ENCODE measurements at places on chromosomes 7 and 10.
A peak's percentile ranks its signal among the peaks of the same experiment; 100 is the strongest.

DNA sequence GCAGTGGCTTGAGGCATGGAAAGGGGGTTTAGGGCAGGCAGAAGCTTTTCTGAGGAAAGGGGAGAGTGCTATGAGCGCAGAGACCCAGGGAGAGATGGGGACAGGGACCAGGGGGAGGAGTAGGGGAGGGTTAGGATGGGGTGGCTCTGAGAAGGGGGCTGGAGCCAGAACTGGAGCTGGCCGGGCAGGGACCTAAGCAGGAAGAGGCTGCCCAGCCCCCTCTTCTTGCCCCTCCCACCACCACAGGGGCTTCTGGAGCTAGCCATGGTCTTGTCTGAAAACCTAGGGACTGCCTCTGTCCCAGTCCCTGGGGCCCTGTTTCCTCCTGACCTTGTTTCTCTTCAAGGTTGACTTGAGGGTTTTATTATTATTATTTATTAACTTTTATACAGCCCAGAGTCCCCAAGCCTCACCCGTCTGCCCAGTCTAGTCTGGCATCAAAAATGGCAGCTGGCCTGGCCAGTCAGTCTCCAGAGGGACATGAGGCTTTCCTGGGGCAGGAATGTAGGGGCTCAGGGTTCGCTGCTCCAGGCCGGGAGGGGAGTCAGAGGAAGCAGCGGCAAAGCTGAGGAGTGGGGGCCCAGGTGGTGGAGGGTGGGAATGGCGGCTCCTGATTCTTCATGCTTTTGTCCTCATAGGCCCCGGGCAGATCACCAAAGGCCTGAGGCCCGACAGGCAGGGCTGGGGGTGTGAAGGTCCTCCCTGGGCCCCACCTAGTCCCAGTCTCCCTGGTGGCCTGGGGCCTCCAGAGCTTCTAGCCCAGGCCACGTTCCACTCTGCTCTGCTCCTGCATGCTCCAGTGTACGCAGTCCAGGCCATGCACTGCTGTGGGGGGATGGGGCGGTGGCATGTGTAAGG lies 5.7 kb downstream of the TRIM8 start:
- no peak for DNase-seq

DNA sequence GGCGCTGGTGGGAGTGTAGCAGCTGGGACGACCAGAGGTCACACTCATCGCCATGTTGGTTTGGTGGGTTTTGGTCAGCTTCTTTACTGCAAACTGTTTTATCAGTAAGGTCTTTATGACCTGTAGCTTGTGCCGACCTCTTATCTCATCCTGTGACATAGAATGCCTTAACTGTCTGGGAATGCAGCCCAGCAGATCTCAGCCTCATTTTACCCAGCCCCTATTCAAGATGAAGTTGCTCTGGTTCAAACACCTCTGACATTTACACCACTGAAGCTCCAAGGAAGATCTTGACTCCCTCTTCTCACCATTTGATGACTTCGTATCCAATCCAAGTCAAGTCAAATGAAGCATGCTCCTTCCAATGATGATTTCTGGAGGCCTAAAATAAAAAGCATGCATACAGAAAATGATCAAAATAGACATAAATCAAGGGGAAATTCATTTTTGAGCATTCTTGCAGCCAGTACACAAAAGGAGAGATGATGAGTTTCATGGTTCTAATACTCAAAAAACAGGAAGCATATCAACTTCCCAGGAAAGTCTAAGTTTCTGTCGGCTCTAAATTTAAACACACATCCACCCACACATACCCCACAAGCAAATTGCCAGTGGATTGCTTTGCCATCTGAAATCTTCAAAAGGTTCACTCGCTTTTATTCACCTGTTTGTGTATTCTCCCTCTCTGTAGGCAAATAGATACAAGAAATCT lies 2.4 kb upstream of the PSMG3 start:
- no peak for DNase-seq

GRCh38 chr7:44617225-44617890 lies 10.9 kb downstream of the OGDH start:
- DNase-seq, result no peak

DNA sequence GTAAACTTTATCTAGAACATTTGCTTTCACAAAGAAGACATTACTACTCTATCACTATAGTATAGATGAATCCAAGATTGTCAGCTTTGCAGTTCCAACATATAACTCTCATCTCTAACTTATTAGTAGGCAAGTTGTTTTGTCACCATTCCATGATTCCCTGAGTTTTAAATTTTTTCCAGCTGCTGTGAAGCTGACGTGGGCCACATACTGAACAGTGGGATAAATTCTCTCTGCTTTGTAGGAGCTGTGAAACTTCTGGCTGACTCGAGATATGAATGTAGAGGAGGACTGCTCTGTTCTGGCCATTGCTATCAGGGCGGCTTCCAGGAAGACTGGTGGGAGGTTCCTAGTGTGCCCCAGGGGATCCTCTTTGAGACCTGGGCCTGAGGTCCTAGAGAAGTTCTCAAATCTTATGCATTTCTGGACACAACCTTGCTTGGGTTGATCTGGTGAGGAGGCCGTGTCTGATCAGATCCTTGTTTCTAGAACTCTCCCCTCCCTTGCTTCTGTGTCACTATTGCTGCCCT lies 58.0 kb downstream of the LSMEM1 start:
- no peak for DNase-seq

- no peak for DNase-seq
These were observed 91.6 kb downstream of the HECW1 start for GRCh38 chr7:43204081-43204480.

DNA sequence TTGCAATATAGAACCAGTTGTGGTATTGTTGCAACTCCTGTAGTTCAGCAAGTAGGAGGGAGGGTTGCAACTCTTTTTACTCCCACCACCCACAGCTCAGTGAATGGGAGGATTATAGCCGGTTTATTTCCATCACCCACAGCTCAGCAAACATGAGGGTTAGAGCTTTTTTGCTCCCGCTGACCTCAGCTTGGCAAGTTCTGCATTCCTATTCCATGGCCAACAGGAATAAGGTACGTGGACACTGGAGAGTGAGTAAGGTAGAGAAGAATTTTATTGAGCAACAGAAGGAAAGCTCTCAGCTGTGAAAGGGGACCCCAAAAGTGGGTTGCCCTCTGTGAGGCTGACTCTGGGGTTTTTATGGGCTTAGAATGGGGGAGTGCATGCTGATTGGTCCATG lies 167.1 kb upstream of the SMIM30 start:
- DNase-seq, result no peak

GRCh38 chr10:104255311-104255981 lies 754 bp downstream of the GSTO1 start:
- DNase-seq, result peak; percentile 17

- peak; percentile 92 for DNase-seq
These were observed 110.6 kb upstream of the EFCAB10 start for GRCh38 chr7:105691680-105692564.

DNA sequence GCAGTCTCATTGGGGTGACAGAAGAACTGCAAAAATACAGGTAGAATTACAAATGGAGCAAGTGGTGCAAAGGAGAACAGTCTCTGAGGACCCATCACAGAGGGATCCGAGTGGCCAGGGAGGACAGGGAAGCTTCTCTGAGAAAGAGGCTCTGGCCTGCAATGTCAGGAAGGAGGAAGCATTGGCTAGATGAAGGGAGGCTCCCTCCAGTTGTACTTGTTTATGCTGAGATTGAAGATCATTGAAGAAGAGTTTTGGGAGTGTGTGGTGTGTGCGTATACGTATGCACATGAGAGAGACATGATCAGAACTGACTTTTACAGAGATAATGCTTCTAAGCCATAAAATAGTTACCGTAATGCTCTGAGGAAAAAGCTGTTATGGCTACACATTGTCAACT lies 274.7 kb upstream of the FZD8 start:
- no peak for DNase-seq

GRCh38 chr10:104041891-104042535 lies 43.7 kb downstream of the COL17A1 start:
- DNase-seq, result no peak

DNA sequence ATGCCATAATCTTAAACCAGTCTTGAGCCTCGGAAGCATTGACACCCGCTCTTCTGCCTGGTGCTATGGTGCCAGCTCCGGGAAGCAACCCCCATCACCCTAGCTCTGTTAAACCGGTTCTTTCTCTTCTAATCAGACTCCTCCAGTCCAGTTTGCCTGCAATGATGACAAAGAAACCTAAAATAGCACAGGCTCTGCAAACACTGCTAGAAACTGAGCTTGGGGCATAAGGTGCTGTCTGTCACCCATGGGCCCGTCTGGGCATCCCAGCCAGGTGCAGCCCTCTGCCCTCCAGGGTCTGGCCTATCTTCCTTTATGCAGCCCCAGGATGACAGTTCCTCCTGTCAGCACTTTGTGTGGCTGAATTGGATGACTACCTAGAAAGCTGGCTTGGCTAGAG lies 14.2 kb upstream of the CAMK2G start:
- peak; percentile 81 for DNase-seq

GRCh38 chr10:51881213-51881612 lies 181.8 kb upstream of the CSTF2T start:
- no peak for DNase-seq

- no peak for DNase-seq
These were observed 364.7 kb downstream of the SORCS1 start for GRCh38 chr10:106799776-106800175.

DNA sequence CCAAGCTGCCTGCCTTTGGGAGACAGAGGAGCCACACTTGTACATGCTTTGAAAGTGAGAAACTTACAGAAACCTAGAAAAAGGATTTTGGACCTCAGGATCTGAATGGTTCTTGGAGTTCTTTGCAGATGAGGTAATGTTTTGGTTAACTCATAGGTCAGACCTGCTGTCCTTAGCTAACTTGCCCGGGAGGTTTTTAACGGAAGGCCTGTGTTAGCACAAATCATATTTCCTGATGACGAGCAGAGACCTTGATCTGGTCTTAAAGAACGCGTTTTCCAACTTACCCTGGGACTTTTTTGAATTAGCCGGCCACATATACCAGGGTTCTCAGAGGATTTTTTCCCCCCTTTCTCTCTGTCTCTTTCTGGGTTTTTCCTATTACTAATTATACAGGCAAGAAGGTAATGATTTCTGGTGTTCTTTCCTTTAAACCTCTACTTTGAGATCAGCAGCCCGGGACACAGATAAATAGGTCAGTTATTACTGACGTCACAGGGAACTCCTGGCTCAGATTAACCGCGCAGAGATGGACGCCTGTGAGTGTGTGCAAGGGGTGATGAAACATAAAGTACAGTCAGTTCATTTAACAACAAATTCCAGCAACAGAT lies 101.7 kb upstream of the KLF6 start:
- DNase-seq, result no peak

GRCh38 chr7:106071999-106072714 lies 40.0 kb downstream of the SYPL1 start:
- DNase-seq, result no peak

- DNase-seq, result peak; percentile 15
These were observed 124.7 kb downstream of the WDR37 start for GRCh38 chr10:1180836-1181235.

GRCh38 chr10:108051218-108051617 lies 886.7 kb upstream of the SORCS1 start:
- DNase-seq, result no peak

- DNase-seq, result no peak
These were observed 1.8 kb upstream of the PAOX start for GRCh38 chr10:133377025-133377817.

DNA sequence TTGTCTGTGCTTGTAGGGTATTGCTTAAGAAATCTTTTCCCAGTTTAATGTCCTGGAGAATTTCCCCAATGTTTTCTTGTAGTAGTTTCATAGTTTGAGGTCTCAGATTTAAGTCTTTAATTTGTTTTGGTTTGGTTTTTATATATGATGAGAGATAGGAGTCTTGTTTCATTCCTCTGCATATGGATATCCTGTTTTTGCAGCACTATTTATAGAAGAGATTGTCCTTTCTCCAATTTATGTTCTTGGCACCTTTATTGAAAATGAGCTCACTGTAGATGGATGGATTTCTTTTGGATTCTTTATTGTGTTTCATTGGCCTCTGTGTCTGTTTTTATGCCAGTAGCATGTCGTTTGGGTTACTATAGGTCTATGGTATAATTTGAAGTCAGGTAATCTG lies 20.2 kb downstream of the ADIRF start:
- DNase-seq, result no peak

GRCh38 chr10:126108693-126109092 lies 212.3 kb downstream of the FANK1 start:
- DNase-seq, result no peak

GRCh38 chr7:135121868-135122267 lies 26.0 kb upstream of the TMEM140 start:
- DNase-seq, result no peak

DNA sequence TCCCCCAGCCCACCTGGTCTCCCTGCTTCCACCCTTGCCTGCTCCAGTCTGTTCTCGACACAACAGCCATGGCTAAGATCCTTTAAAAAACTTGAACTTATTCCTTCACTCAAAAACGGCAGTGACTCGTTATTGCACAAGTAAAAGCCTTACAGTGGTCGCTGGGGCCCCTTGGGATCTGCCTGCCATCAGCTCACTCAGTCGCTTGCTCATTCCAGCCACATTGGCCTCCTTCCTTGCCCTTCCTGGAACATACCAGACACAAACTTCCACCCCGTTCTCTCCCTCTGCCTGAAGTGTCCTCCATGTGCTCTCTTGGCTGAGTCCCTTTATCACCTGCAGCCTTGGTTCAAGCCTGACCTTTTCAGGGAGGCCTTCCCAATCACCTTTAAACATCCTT lies 4.7 kb downstream of the CCNY start:
- DNase-seq, result no peak

DNA sequence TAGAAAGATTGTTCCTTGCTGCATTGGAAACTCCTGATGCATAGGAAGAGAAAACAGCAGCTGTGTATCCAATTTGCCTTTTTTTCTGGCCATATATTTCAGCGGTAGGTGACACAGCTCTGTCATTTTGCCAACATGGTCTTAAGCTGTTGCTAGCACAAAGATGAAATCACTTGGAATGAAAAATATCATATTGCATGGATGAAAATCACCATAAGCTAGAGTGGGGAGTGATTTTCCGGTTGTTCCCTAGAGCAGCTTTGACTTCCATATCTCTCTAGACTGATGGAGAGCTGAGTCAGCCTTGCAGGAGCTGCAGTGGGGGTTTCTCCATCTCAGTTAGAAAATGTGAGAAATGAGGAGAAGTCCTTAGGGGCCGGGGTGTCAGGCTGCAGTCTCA lies 38.3 kb upstream of the BTBD16 start:
- DNase-seq, result no peak

- no peak for DNase-seq
These were observed 58.6 kb downstream of the LAMB4 start for GRCh38 chr7:108071551-108071950.

- no peak for DNase-seq
These were observed 27.7 kb upstream of the DDIT4 start for GRCh38 chr10:72245949-72246525.

- DNase-seq, result no peak
These were observed 120.1 kb downstream of the WDFY4 start for GRCh38 chr10:48804740-48805182.

DNA sequence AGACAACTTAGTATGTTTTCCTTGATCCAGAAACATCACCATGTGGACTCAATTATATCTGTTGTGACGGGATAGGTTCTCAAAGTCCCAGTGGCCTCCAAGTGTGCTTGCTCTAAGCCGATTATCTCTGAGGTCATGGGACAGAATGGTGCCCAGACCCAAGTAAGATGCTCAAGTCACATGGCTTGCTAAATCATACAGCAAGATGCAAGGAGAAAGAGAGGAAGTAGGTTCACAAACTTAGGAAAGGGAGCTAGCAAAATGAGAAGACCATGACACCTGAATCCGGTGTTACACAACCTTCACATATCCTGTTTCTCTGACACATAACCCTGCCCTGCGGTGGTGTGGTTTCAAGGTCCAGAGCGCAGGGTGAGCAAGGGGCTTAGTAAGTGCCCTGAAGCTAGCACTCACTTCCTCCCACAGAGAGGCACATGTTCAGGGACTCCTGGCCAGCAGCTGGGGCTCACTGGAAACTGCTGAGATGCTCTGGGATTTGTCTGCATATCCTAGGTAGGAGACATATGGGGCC lies 590.9 kb upstream of the ANKRD30A start:
- DNase-seq, result no peak

GRCh38 chr7:157557263-157557662 lies 220.5 kb downstream of the DNAJB6 start:
- DNase-seq, result no peak
